ENCODE measurements at places on chromosomes 3 and 15.

DNA sequence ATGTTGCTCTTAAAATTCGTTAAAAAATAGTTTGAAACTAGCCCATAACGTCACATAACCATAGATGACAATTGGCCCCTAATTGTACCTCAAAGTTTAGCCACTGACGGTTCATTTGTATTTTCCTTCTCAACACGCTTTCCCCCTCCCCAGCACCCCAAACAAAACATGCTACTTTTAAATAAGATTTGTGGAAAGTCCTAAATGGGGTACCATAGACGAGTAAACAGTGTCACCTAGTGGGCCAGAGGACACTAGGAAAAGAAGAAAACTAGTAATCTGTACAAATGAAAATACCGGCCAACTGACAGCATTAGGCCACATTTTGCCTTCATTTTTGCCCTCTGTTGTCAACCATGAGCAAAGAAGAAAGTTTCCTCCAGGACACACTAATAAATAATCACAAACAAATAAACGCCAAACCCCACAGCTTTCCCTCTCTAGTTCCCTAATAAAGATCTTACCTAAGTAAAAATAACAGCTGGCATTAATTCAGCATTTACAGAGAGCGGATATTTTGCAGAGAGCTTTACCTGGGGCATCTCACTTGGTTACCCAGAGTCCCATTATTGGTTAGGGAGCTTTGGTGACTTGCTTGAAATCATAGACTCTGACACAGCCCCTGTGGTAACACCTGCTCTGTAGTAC is 175.1 kb upstream of the ATP11B start:
- H3K36me3 ChIP-seq = no peaks in the 10 kb centered on the region
- peak; percentile 52 for DNase-seq
- H3K27me3 ChIP-seq = no peaks in the 10 kb centered on the region
- no peak overlapping the region for H3K27ac ChIP-seq

DNA sequence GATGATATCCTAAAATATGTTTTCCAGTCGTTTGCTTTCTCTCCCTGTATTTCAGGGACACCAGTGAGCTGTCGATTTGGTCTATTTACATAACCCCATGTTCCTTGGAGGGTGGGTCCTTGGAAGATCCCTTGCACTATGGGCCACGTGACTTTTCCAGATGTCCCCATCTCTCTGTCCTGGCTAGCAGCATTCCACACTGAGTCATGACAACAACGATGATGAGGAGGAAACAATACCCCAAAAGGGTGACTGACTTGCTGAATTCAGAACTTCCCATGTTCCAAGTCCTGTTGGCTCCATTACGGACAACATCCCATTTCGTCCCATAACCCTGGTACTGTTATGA is 134.3 kb downstream of the NSMCE3 start:
- no peak overlapping the region for H3K4me3 ChIP-seq
- no peaks in the 10 kb centered on the region for H3K36me3 ChIP-seq
- no peaks in the 10 kb centered on the region for H3K4me1 ChIP-seq

- no peak overlapping the region for H3K4me3 ChIP-seq
- H3K4me1 ChIP-seq = no peaks in the 10 kb centered on the region
- H3K36me3 ChIP-seq = no peaks in the 10 kb centered on the region
- no peaks in the 10 kb centered on the region for H3K27me3 ChIP-seq
Observed at GRCh38 chr3:23751212-23751723, 54.5 kb upstream of the UBE2E1 start.

- no peak overlapping the region for H3K27ac ChIP-seq
- no peaks in the 10 kb centered on the region for H3K36me3 ChIP-seq
- no peaks in the 10 kb centered on the region for H3K4me1 ChIP-seq
- H3K27me3 ChIP-seq = no peaks in the 10 kb centered on the region
Observed at GRCh38 chr15:45274636-45275380, 22.8 kb downstream of the SLC28A2 start.

DNA sequence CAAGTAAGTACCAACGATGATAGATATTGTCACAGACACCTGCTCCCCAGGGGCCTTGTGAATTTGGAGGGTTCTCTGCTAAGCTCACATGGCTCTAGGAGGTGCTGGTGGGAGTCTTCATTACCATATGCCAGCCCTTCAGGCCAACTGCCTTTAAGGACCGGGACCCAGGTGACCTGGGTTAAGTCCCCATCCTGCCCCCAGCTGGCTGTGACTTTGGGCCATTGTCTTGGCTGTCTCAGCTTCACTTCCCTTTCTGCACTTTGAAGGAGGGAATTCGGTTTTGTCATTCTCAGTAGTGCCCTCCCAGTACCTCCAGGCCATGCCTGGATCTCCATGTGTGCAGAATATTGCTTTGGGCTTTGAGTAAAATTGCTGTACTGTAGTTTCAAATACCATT is 72.8 kb upstream of the ACAD9 start:
- no peaks in the 10 kb centered on the region for H3K4me1 ChIP-seq
- H3K4me3 ChIP-seq = no peak overlapping the region
- H3K36me3 ChIP-seq = peaks cover 3% of the 10 kb centered on the region
- no peaks in the 10 kb centered on the region for H3K27me3 ChIP-seq
- no peak for DNase-seq

DNA sequence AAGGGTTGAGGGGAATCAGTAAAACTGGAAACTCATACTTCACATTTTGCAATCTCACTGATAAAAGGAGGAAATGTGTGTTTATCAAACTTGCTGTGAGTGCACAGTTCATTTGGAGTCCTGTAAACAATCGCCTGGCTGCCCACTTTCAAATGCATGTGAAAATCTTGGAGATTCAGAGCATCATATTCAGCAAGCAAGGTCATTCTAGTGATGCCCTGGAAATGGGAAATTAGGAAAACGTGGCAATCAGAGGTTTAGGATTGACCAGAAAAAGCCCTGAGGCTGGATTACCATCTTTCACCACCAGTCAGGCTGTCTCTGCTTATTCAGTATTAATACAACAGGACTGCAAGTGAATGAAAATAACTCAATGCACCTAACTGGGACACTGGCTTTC is 23.9 kb downstream of the DPH6 start:
- no peak for DNase-seq
- no peaks in the 10 kb centered on the region for H3K27me3 ChIP-seq
- peaks cover 10% of the 10 kb centered on the region for H3K4me1 ChIP-seq
- H3K27ac ChIP-seq = no peak overlapping the region
- H3K36me3 ChIP-seq = no peaks in the 10 kb centered on the region

DNA sequence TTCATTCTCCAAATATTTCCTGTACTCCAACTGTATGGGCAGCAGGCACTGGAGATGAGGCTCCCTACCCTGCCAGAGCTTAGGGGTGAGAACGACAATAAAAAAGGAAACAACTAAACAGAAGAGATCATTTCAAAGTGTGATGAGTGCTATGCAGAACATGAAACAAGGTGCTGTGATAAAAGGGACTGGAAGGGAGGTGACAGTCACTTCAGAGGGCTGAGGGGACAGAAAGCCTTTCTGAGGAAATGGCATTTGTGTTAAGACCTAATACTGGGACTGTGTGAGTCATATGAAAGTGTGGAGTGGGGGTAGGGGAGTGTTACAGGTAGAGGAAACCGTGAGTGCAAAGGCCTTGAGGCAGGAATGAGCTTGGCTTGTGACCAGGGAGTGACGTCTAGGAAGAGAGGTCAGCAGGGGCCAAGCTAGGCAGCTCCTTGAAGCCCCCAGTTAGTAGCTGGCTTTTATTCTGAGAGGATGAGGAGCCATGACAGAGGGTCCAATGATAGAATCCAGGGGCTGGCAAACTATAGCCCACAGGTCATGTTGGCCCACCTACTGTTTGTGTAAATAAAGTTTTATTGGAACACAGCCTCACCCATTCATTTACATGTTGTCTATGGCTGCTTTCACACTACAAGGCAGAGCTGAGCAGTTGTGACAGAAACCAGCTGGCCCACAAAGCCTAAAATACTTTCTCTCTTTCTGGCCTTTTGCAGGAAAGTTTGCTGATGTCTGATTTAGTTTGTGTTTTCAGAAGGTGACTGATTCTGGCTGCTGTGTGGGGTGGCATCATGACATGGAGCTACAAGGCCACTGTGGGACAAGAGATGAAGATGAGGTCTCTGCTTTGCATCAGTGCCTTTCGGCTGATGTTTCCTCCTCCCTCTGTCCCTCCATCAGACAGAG is 56.6 kb downstream of the LSM3 start:
- peaks cover 34% of the 10 kb centered on the region for H3K4me1 ChIP-seq
- peak overlapping the region; percentile 86 for H3K27ac ChIP-seq
- DNase-seq = peak; percentile 57
- no peak overlapping the region for H3K4me3 ChIP-seq

DNA sequence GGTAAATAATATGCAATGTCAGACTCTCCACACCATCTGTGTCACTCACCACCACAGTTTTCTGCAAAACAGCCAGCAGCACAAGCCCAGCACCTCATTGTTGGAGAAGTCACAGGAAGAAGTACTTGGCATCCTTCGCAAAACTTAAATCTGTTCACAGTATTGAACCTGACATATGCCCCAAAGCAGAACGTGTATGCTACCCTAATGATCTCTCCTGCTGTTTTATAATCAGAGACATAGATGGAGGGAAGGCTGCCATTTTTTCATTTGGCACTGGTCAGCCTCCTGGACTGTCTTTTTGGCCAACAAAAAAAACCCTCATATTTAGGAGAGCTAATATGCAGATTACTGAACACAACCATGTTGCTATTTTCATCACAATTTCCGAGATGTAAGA is 1272.9 kb downstream of the ROBO1 start:
- no peaks in the 10 kb centered on the region for H3K36me3 ChIP-seq
- no peaks in the 10 kb centered on the region for H3K27me3 ChIP-seq
- H3K4me3 ChIP-seq = no peak overlapping the region
- DNase-seq = no peak

DNA sequence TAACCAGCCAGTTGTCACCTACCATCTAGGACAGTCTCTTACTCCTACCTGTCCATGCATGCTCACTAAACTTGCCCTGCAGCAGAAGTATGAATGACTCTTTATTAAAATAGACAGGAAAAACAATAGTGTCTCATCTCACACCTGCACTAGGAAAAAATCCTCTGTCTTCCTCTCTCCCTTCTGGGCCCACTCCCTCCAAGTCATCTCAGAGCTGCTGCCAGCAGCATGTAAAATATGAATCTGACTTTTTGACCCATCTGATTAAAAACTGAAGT is 93.5 kb upstream of the THBS1 start:
- no peak overlapping the region for H3K4me3 ChIP-seq
- no peak overlapping the region for H3K27ac ChIP-seq
- no peaks in the 10 kb centered on the region for H3K27me3 ChIP-seq
- H3K4me1 ChIP-seq = peaks cover 17% of the 10 kb centered on the region
- no peak for DNase-seq
- H3K36me3 ChIP-seq = no peaks in the 10 kb centered on the region

GRCh38 chr3:115671761-115672455 is 48.6 kb downstream of the GAP43 start:
- no peak for DNase-seq
- no peak overlapping the region for H3K4me3 ChIP-seq
- no peaks in the 10 kb centered on the region for H3K36me3 ChIP-seq

DNA sequence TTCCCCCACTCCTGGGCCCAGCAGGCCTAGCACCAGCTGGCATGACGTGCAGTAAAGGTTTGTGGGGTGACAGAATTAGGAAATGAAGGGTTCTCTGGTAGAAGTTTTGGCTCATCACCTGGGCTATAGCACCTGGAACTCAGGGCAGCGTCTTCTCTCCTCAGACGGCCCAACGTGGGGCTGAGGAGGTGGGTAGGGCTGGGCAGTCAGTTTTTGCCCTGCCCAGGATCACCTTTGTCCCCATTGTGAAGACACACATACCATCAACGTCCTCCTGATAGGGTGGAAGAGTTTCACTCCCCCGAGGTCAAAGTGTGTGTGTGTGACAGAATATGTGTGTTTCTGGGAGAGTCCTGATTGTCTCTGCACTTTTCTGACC is 12.1 kb downstream of the KBTBD13 start:
- DNase-seq = no peak
- no peaks in the 10 kb centered on the region for H3K27me3 ChIP-seq
- no peak overlapping the region for H3K4me3 ChIP-seq
- H3K4me1 ChIP-seq = peaks cover 55% of the 10 kb centered on the region

DNA sequence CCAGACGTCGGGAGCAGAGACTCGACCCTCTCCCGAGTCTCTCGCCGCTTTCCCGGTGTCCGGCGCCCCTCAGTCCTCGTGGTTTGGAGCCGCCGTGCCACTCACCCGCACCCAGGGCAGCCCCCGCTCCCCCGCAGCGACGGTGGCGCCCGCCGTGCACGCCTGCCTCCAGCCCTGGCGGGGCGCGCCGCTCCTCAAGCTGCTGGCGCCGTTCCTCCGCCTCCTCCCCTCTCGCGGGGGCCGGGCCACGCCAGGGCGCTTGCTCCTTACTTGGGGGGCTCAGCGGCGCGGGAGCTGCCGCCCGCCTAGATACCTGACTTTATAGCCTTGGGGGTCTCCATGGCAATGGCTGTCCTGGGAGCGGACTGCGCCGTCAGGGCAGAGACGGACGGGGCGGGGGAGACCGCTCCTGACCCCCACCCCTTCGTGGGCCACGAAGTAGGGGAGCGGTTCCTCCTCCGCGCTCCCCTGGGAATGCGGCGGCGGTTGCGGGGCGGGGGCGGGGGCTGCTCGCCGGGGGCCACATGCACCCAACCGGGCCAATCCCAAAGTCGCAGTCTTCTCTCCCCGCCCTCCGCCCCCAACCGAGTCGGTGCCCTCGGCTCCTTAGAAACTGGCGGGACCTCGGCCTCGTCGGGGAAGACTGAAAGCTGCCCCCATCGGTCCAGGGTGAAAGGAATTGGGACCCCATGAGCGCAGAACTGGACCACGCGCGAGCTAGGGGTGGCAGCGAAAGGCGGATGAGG is at the start of gene ANKRD63:
Gene ANKRD63, minus strand, starts transcription at position 196 of the 746 bp plus-strand sequence. CDS start 478 bp downstream, outside the sequence.
- H3K36me3 ChIP-seq = no peaks in the 10 kb centered on the region
- DNase-seq = no peak
- H3K4me3 ChIP-seq = no peak within 1 kb of the TSS

DNA sequence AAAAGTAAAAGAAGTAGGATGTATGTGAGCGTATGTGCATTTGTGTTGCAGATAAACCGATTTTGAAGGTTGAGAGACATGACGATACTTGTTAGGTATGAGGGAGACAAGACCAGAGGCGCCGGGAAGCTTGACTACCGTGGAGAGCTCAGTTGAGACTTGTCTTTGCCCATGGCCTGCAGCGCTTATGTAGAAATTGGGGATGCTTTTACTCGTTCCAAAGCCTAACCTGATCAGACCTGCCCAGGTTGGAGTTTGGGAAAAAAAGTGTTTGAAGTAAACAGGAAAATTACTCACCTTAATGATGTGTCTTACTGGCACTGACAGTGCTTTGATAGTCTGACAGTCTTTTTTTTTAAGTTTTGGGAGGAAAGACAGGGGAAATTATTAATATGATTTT is 202.8 kb downstream of the TP63 start:
- no peaks in the 10 kb centered on the region for H3K27me3 ChIP-seq
- H3K36me3 ChIP-seq = no peaks in the 10 kb centered on the region
- no peak overlapping the region for H3K4me3 ChIP-seq
- peak; percentile 21 for DNase-seq
- H3K27ac ChIP-seq = no peak overlapping the region
- no peaks in the 10 kb centered on the region for H3K4me1 ChIP-seq

- DNase-seq = no peak
- no peak overlapping the region for H3K27ac ChIP-seq
- no peaks in the 10 kb centered on the region for H3K36me3 ChIP-seq
- no peaks in the 10 kb centered on the region for H3K27me3 ChIP-seq
- peaks cover 7% of the 10 kb centered on the region for H3K4me1 ChIP-seq
Observed at GRCh38 chr3:152622811-152623167, 212.1 kb upstream of the P2RY1 start.
